ENCODE measurements at places on chromosomes 6 and 20.

DNA sequence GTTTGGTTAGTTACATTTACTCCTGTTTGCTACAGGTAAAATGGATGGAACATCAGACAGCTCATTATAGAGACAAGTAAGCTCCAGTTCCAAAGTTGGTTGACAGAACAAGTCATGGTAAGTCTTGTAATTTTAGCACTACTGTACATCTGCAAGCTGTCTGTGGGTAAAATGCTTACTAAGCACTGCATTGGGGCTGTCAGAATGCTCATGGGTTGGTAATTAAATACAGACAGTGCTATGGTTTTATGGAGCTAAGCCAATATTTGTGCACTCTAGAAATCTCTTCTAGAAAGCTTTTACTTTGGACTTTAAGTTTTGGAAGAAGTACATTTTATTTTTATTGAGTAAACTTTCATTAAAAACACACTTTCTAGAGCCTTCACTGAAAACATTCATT is 419.2 kb upstream of the MMS22L start:
- DNase-seq = no peak

- DNase-seq = no peak
Measured at GRCh38 chr6:15674690-15675386, 12.0 kb upstream of the DTNBP1 start.

- DNase-seq = no peak
Measured at GRCh38 chr6:46899659-46900058, 22.1 kb downstream of the ADGRF5 start.

- no peak for DNase-seq
Measured at GRCh38 chr6:111685058-111685457, 79.4 kb upstream of the TRAF3IP2 start.

- DNase-seq = no peak
Measured at GRCh38 chr20:20427227-20427864, 59.4 kb downstream of the INSM1 start.
